Osteocyte (in vitro differentiated cells): ENCODE measurements at places on chromosomes 1 and 21. TPM values are rescaled to one million over a fixed set of nuclear protein-coding genes. Genes with fewer than 3 reads are reported as not detected.

DNA sequence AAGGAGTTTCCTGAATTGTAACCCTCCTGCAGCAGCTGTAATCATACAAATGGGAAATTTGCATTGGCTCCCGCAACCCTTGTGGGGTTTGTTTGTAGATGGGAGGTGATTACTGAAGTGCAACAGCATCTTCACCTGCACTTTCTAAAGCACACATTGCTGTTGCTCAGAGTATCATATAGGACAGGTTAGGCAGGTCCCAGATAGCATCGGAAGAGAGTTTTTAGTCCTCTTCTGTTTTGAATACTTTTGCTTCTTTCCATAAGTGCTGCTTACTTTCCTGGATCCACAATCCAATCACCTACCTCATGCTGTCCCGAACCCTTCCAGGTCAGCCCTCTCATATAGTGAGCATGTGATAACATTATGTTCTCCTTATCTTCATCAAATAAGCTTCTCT is 300.4 kb downstream of the PTPRC start:
- H3K27ac ChIP-seq = no peak overlapping the region
- DNase-seq = no peak
- peaks cover 8% of the 10 kb centered on the region for H3K4me1 ChIP-seq
- H3K4me3 ChIP-seq = no peak overlapping the region
- H3K27me3 ChIP-seq = no peaks in the 10 kb centered on the region

The OR2M3 gene
- not detected in 2 replicates for total RNA-seq

The KRTAP10-10 gene
- not detected in 2 replicates for total RNA-seq

The GJA8 gene
- total RNA-seq = not detected in 2 replicates

The DMBX1 gene
- not detected in 2 replicates for total RNA-seq

The SPRR3 gene
- not detected in 2 replicates for total RNA-seq

GRCh38 chr1:232260861-232261260 is 369.1 kb downstream of the SIPA1L2 start:
- H3K27me3 ChIP-seq = peaks cover 4% of the 10 kb centered on the region
- H3K36me3 ChIP-seq = no peaks in the 10 kb centered on the region
- H3K4me1 ChIP-seq = peaks cover 11% of the 10 kb centered on the region
- H3K27ac ChIP-seq = no peak overlapping the region
- no peak overlapping the region for H3K4me3 ChIP-seq
- DNase-seq = no peak
